IMR-90 (cell line): ENCODE measurements at places on chromosomes 7 and 10. TPM values are rescaled to one million over a fixed set of nuclear protein-coding genes. Genes with fewer than 3 reads are reported as not detected.

Gene SFMBT2
- 1.1 and 1.3 TPM in 2 replicates for total RNA-seq

DNA sequence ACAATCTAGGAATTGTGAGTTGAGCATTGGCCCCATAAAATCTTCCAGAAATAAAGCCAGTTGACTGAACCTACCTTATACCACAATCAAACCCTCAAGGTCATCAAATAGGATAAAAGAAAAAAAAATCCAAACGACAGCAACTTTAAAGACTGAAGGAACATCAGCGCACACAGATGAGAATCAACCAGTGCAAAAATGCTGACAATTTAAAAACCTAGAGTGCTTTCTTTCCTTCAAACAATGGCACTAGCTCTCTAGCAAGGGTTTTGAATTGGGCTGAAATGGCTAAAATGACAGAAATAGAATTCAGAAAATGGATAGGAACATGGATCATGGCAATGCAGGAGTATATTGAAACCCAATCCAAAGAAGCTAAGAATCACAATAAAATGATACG lies 16.1 kb upstream of the POT1 start:
- H3K27me3 ChIP-seq = no peaks in the 10 kb centered on the region
- H3K36me3 ChIP-seq = no peaks in the 10 kb centered on the region
- no peak overlapping the region for H3K4me3 ChIP-seq
- H3K27ac ChIP-seq = no peak overlapping the region
- no peak for DNase-seq

Gene WEE2
- total RNA-seq = not detected in 2 replicates

DNA sequence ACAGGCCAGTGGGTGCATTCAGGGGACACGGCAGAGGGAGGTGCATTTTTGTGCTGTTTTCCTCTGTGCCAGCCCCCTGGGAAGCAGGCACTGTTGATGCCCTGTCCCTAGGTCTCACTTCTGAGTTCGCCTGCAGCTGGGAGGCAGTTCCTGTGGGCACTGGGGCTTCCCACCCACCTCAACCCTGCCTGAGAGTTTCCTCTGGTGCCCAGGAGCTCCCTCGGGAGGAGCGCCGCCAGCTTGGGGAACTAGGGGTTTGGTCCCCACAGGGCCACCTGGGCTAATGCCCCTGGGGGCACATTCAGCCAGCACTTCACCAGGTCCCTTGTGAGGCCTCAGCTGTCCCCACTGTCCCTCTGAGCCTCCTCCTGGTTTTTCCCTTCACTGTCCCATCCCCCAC lies 178.2 kb upstream of the RHEB start:
- peaks cover 12% of the 10 kb centered on the region for H3K4me1 ChIP-seq
- H3K4me3 ChIP-seq = no peak overlapping the region
- no peaks in the 10 kb centered on the region for H3K36me3 ChIP-seq
- H3K27ac ChIP-seq = no peak overlapping the region

Gene OR2A1
- total RNA-seq = not detected in 2 replicates

GRCh38 chr10:111481261-111481826 lies 404.5 kb downstream of the ADRA2A start:
- H3K27ac ChIP-seq = no peak overlapping the region
- no peaks in the 10 kb centered on the region for H3K4me1 ChIP-seq
- no peak overlapping the region for H3K4me3 ChIP-seq
- DNase-seq = no peak
- H3K36me3 ChIP-seq = no peaks in the 10 kb centered on the region
- no peaks in the 10 kb centered on the region for H3K27me3 ChIP-seq

Gene IFIT2
- total RNA-seq = 1.9 and 2.2 TPM in 2 replicates

DNA sequence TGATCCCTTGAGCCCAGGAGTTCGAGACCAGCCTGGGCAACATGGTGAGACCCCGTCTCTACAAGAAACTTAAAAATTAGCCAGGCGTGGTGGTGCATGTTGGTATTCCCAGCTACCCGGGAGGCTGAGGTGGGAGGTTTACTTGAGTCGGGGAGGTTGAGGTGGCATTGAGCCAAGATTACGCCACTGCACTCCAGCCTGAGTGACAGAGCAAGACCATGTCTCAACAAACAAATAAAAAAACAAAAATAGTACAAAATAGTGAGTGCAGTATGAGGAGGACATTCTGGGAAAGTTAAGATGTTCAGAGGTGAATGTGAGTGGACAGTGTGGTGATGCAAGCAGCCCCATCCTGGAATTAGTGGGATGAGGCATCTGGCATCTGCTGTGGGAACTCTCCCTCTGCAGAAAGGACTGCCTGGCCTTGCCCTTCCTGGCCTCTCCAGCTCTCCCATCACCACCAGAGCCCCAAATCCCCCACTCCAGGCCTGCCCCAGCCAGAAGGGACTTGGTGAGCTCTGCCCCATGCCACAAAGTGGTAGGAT lies 96.6 kb upstream of the PARD3 start:
- H3K4me3 ChIP-seq = no peak overlapping the region
- H3K27me3 ChIP-seq = peaks cover 6% of the 10 kb centered on the region
- H3K36me3 ChIP-seq = no peaks in the 10 kb centered on the region
- DNase-seq = peak; percentile 29
- peaks cover 7% of the 10 kb centered on the region; the same call in 1 of the 2 replicates for H3K4me1 ChIP-seq
- no peak overlapping the region for H3K27ac ChIP-seq

Gene PODXL
- total RNA-seq = 1.3 and 1.4 TPM in 2 replicates

DNA sequence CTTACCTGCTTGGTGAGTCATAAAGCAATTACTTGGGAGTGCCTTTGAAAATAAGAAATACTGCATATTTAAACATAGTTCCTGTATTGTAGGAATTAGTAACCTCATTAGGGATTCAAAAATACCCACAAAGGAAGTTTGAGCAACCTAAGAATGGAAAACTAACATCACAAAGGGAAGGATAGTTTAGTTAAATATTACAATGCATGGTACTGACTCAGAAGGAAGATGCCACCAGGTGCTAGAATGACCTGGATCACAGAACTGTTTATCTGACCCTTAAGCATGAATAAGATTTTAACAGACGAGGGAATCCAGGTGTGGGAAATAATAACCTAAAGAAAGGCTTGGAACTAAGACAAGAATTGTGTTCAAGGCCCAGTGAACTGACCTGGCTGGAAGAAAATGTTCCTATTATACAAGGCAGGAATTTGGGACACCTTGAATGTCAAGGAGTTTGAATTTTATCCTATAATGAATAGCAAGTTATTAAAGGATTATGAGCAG lies 106.4 kb downstream of the GSAP start:
- no peaks in the 10 kb centered on the region for H3K27me3 ChIP-seq
- H3K36me3 ChIP-seq = peaks cover 5% of the 10 kb centered on the region; the same call in 1 of the 2 replicates
- H3K4me1 ChIP-seq = peaks cover 8% of the 10 kb centered on the region
- no peak overlapping the region for H3K27ac ChIP-seq
- DNase-seq = no peak
- no peak overlapping the region for H3K4me3 ChIP-seq

GRCh38 chr10:44183667-44184632 lies 200.9 kb downstream of the CXCL12 start:
- no peaks in the 10 kb centered on the region for H3K36me3 ChIP-seq
- DNase-seq = peak; percentile 44
- peaks cover 8% of the 10 kb centered on the region for H3K4me1 ChIP-seq
- no peak overlapping the region for H3K4me3 ChIP-seq
- no peak overlapping the region for H3K27ac ChIP-seq

DNA sequence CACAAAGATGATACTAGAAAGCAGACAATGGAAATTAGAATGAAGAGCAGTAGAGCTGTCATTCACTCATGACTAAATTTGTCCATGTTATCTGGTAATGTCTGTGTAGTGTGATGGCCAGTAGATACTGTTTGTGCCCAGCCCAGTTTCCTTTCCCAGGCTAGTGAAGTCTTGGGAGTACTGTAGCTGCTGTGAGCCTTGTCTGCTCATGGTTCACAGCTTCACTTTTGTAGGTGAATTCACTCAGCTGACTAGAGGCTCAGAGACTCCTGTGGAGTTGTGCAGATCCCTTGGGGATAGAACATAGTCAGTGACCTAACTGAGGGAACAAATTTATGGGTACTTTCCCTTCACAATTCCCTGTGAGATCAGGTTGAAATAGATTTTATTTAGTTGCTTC lies 572.5 kb downstream of the ARL4A start:
- no peaks in the 10 kb centered on the region for H3K4me1 ChIP-seq
- no peak for DNase-seq
- H3K36me3 ChIP-seq = no peaks in the 10 kb centered on the region
- no peaks in the 10 kb centered on the region for H3K27me3 ChIP-seq
- H3K4me3 ChIP-seq = no peak overlapping the region
- no peak overlapping the region for H3K27ac ChIP-seq

- no peak overlapping the region for H3K4me3 ChIP-seq
- DNase-seq = no peak
- H3K27ac ChIP-seq = no peak overlapping the region
Observed at GRCh38 chr7:12898004-12898403, 210.6 kb downstream of the ARL4A start.

Gene SPDYE8
- total RNA-seq = not detected in 2 replicates

DNA sequence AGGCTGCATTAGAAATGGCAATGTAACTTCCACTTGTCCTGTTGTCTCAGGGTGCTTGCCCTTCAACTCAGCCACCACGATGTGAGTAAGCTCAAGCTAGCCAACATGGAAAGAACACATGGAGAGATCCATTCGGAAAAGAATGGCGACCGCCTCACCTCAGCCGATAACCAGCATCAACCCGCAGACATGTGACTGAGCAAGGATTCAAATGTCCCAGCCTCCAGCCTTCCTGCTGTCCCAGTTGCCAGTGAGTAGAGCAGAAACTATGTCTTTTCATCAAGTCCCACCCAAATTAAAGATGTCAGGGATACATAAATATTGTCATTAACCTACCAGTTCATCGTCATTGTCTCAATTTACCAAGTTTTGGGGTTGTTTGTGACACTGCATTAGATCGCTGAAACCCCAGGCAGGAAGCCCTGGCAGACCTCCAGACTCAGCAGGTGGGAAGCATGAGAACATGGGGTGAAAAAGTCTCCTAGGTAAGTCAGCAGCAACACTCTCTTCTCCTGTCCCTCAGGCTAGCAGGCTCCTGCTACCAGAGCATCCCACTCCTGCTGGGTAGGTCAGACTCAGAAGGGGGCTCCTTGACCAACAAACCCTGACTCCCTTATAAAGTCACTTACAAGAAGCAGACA lies 67.0 kb downstream of the OSBPL3 start:
- DNase-seq = no peak
- H3K4me3 ChIP-seq = no peak overlapping the region
- H3K4me1 ChIP-seq = peaks cover 11% of the 10 kb centered on the region
- H3K27me3 ChIP-seq = no peaks in the 10 kb centered on the region
- no peak overlapping the region for H3K27ac ChIP-seq
- no peaks in the 10 kb centered on the region for H3K36me3 ChIP-seq

GRCh38 chr10:71797533-71798307 lies 24.4 kb upstream of the VSIR start:
- no peak overlapping the region for H3K27ac ChIP-seq
- no peaks in the 10 kb centered on the region for H3K4me1 ChIP-seq
- H3K4me3 ChIP-seq = no peak overlapping the region
- no peaks in the 10 kb centered on the region for H3K36me3 ChIP-seq
- DNase-seq = no peak

Gene DUSP5
- total RNA-seq = 42.1 and 55.3 TPM in 2 replicates

GRCh38 chr7:88243345-88243909 lies 23.6 kb upstream of the SRI start:
- no peaks in the 10 kb centered on the region for H3K4me1 ChIP-seq
- DNase-seq = peak; percentile 44
- H3K36me3 ChIP-seq = no peaks in the 10 kb centered on the region
- no peak overlapping the region for H3K27ac ChIP-seq

DNA sequence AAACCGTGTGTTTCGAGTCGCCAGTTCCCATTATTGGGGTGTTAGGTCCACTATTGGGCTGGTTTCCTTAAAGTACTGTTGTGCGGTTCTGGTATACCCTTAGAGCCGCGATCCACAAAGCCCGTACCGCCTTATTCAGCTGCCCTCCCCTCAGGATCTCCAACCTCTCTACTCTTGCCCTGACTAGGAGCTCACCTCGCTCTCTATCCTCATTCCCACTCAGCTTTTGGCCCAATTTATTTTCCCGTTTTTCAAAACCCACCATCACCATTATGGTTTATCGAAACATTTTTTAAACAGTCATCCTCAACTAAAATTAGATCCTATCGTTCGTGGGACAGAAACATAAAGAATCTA lies 461 bp upstream of the ETV1 start:
- peak overlapping the region; percentile 75 for H3K27ac ChIP-seq
- no peaks in the 10 kb centered on the region for H3K36me3 ChIP-seq
- no peaks in the 10 kb centered on the region for H3K27me3 ChIP-seq
- H3K4me3 ChIP-seq = peak overlapping the region; percentile 91
- no peak for DNase-seq

DNA sequence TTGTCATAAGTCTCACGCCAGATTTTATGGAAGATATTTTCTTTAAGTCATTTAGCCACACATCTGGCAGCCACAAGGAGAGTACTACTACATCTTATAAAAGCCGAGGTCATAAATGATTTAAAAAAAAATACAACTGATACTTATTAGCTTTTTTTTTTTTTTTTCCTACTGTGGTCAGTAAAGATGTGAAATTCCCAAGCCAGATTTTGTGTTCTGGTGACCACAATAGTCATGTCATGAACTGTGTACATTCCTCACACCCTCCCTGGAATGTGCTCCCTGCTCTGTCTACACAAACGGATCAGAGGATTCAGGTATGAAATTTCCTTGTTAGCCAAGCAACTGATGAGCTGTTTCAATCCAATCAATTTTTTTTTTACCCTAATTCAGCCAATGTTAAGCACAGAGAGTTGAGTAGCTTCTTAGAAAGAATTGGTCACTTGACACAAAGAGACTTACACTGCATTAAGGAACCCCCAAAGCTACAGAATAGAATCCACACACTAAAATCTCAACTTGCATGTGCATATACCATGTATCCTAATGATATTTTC lies 54.7 kb downstream of the CHRM2 start:
- peaks cover 28% of the 10 kb centered on the region for H3K4me1 ChIP-seq
- no peaks in the 10 kb centered on the region for H3K27me3 ChIP-seq
- peaks cover 27% of the 10 kb centered on the region for H3K36me3 ChIP-seq
- DNase-seq = peak; percentile 77

DNA sequence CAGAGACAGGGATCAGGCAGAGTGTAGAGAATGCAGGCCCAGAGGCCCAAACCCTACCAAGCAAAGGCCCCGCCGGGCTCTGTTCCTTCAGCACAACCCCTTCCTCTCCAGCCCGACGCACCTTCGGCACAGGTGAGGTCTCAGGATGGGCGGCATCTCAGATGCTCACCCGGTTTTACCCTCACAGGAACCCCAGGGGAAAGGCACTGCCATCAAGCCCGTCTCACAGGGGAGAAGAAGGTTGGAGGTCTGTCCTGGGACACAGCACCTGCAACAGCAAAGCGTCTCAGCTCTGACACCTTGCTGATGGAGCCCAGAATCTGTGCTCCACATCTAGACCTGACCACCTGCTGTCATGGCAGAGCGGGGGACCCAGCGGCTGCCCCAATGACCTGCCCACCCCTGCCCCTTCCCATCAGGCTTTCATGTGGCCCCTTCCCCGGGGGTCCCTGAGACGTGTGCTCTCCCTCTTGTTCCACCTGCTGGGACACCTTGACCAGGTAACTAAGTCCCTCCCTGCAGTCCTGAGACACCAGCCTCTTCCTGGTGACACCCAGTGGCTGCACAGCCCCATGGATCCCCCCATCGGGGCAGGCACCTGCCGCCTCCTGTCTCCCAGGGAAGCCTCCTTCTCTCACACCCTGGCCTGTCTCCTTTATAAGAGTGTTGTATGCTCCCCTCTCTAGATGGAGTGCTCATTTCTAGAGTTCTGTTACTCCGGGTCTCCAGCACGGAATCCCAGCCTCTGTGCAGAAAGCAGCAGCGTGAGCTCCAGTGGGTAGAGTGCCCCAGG lies 315.6 kb downstream of the DNAJB6 start:
- H3K27me3 ChIP-seq = no peaks in the 10 kb centered on the region
- H3K4me3 ChIP-seq = no peak overlapping the region
- H3K4me1 ChIP-seq = no peaks in the 10 kb centered on the region
- DNase-seq = no peak

- H3K4me1 ChIP-seq = no peaks in the 10 kb centered on the region
- no peak overlapping the region for H3K27ac ChIP-seq
- H3K27me3 ChIP-seq = no peaks in the 10 kb centered on the region
- H3K4me3 ChIP-seq = no peak overlapping the region
- no peaks in the 10 kb centered on the region for H3K36me3 ChIP-seq
Observed at GRCh38 chr7:87759501-87759900, 116.7 kb downstream of the SLC25A40 start.
